ENCODE measurements at places on chromosomes 4 and X.

GRCh38 chr4:174600391-174600790 lies 78.1 kb upstream of the HPGD start:
- DNase-seq = no peak

DNA sequence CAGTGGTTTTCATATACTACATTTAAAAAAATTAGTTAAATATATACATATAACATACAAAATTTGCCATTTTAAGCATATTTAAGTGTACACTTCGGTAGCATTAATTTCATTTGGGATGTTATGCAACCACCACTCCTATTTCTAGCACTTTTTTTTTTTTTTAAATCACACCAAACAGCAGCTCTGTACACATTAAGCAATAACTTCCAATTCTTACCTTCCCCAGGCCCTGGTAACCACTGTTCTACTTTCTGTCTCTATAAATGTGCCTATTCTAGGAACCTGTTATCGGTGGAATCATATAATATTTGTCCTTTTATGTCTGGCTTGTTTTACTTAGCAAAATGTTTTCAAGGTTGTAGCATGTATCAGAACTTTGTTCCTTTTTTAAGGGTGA lies 39.1 kb downstream of the TMEM164 start:
- DNase-seq = no peak

- no peak for DNase-seq
Measured at GRCh38 chr4:189548484-189549125, 392.1 kb upstream of the FRG1 start.

DNA sequence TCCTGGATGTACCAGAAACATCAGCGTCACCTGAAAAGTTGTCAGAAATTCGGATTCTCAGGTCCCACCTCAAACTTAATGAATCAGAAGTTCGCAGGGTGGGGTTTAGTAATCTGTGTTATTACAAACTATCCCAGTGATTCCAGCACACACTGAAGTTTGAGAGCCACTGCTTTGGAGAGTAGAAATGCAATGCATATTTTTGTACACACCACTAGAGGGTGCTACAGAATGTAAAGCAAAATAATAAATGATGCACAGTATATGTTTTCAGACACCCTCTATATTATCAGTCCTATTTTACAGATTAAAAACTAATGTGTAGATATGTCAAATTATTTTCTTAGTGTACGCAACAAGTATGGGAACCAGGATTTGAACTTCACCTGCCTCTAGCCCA lies 2.4 kb upstream of the MORF4L2 start:
- DNase-seq = peak; percentile 38

GRCh38 chrX:101416691-101417090 lies 8.7 kb downstream of the HNRNPH2 start:
- DNase-seq = no peak

- DNase-seq = no peak
Measured at GRCh38 chrX:39967348-39967747, 130.4 kb downstream of the BCOR start.

- no peak for DNase-seq
Measured at GRCh38 chr4:119559044-119559647, 69.5 kb downstream of the PDE5A start.

DNA sequence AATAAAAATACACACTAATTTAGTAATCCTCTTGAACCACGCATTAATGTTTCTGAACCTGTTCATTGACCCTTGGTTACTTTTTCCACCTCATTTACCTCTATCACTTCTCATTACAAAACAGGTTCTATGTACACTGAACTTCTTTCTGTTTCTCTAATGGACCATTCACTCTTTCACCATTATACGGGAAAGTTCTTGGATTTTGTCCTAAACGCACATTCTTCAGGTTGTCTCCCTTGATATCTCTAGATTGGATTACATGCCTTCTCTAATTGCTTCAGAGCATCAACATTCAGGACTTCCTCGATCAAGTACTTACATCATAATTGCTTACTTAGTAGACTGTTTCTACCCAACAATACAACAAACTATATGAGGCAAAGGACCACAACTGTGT lies 359.4 kb upstream of the FSTL5 start:
- DNase-seq = no peak

DNA sequence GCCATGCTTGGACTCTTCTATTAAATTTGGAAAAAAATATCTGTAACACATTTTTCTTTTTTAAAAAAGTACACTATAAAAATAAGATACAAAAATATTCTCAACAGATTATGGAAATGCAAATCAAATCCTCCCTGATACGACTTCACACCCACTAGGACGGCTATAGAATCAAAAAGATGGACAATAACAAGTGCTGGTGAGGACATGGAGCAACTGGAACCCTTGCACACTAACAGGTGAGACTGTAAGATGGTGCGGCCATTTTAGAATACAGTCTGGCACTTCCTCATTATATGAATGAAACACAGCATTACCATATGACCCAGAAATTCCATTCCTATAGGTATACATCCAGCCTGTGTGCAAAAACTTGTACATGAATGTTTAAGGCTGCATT lies 83.6 kb downstream of the GATB start:
- no peak for DNase-seq

GRCh38 chrX:21056622-21057021 lies 317.6 kb upstream of the CNKSR2 start:
- no peak for DNase-seq

GRCh38 chrX:39899059-39899458 lies 198.7 kb downstream of the BCOR start:
- no peak for DNase-seq

GRCh38 chr4:76687746-76688448 lies 210.0 kb downstream of the SOWAHB start:
- no peak for DNase-seq

- DNase-seq = no peak
Measured at GRCh38 chr4:111393781-111394180, 751.5 kb upstream of the FAM241A start.

- no peak for DNase-seq
Measured at GRCh38 chr4:149801416-149801815, 14.2 kb downstream of the IQCM start.

GRCh38 chrX:22699581-22700091 lies 300.1 kb upstream of the DDX53 start:
- no peak for DNase-seq

GRCh38 chr4:133270021-133270570 lies 121.0 kb downstream of the PCDH10 start:
- no peak for DNase-seq

GRCh38 chr4:96146686-96147085 lies 306.8 kb downstream of the PDHA2 start:
- DNase-seq = no peak

GRCh38 chrX:153981771-153982533 lies 9.4 kb downstream of the TMEM187 start:
- peak; percentile 68 for DNase-seq

- DNase-seq = no peak
Measured at GRCh38 chr4:133565379-133565778, 416.3 kb downstream of the PCDH10 start.

- no peak for DNase-seq
Measured at GRCh38 chr4:80188801-80189458, 8.4 kb upstream of the PRDM8 start.

- no peak for DNase-seq
Measured at GRCh38 chr4:150875367-150875766, 139.7 kb downstream of the LRBA start.

DNA sequence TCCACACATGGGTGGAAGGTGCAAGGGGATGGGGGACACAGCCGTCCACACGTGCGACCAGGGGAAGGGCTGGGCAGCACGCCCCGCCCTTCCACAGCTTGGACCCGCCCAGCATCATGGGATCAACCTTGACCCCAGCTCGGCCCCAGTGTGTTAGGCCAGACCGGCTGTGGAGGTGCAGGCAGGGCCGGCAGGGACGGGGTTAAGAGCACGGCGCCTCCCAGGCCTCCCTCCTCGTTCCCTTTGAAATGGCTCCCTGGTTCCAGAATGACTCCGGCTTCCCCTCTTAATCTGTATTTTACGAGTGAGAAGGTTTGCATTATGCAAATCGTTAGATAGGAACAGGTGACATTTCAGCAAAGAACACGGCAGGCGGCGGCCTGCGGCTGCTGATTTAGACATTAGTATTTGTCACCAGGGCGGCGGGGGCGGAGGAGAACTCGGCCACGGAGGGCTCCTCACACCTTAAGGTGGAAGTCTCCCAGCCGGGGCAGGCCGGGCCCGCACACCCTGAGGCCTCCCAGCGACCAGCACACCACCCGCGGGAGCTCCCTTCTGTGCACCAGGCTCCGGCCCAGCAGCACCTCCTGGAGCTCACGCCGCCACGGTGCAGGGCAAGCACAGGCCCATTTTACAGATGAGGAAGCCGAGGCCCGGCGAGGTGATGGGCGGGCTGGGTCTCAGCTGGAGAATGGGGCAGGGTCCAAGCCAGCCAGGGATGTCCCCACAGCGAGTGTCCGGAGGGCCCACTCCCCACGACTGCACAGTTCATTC lies 116.1 kb downstream of the FAM53A start:
- DNase-seq = no peak

DNA sequence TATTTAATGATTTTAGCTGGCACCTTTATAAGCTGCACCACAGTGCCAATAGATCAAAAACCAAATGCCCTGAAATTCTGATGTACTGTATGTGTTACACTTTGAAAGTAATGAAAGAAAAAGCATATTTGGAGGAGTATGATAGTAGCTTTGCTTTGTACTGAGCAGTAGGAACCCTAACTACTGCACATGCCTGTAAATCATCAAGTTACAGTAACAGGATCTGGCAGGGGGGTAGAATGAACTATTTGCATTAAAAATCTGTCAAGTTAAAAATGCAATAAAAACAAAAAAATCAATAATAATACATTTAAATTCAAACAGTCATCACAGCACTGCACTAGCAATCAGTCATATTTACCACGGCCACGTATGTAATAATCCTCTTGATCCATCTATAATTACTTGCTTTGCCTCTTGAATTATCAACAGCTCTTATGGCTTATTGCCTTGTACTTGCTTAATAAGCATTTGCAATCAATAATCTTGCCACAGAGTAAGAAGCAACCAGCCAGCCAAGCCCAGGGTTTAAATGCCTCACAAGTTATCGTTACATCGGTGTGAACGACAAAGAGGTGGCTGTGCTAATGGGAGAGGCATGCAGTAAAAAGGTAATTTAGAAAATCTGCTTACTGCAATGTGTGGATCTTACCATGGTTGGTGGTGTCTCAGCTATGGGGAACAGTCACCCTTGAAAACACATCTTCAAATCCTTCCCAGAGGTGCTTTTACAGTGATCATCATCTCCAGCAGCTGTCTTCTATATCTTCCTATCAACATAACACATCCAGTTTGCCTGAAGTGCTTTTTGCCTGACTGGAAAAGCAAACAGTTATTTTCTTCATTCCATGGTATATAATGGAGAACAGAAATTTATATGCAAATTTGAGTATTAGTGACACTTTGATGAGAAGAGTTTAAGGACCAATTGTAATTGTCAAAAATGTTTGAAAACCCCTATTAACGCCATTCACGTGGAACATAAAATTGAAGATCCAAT lies 1812.1 kb upstream of the ADGRL3 start:
- no peak for DNase-seq

- no peak for DNase-seq
Measured at GRCh38 chr4:173531086-173531965, 1.3 kb upstream of the HAND2 start.

- DNase-seq = no peak
Measured at GRCh38 chr4:61336916-61337315, 136.8 kb downstream of the ADGRL3 start.

- DNase-seq = no peak
Measured at GRCh38 chr4:25069014-25069413, 38.3 kb upstream of the LGI2 start.

GRCh38 chr4:7557456-7557855 lies 122.7 kb upstream of the PSAPL1 start:
- DNase-seq = no peak

DNA sequence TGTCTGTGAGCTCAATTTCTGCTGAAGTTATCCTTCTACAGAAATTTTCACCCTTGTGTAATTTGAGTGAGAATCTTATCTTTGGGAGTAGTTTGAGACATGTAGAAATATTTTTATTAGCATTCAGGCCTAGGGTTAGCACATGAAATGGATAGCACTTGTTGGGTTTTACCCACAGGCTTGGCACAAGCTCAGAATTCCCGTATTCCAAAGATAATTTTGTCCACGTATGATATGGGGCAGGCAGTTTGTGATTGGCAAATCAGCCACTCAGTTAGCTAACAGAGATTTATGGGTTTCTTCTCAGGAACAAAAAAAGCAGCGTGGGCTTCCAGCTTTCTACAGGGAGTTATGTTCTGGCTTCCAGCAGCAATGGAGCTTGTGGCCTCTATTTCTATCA lies 117.9 kb upstream of the DCAF8L1 start:
- DNase-seq = no peak

DNA sequence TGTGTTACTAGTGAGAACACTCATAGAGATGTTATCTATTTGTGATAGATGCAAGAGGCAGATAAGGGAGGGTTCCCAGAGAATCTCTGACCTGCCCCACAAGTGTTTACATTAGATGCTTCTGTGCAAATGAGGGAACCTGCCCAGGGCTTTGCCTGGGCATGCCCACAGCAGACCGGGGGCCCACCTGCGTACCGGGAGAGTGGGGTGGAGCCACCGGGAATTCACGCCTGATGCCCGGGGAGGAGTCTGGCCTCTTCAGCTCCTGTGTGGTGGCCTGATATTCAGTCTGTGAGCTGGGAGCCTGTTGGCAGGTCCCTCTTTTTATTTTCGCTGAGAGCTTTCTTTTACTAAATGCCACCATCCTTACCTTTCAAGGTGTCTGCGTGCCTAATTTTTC lies 155.7 kb downstream of the SNCA start:
- DNase-seq = no peak

DNA sequence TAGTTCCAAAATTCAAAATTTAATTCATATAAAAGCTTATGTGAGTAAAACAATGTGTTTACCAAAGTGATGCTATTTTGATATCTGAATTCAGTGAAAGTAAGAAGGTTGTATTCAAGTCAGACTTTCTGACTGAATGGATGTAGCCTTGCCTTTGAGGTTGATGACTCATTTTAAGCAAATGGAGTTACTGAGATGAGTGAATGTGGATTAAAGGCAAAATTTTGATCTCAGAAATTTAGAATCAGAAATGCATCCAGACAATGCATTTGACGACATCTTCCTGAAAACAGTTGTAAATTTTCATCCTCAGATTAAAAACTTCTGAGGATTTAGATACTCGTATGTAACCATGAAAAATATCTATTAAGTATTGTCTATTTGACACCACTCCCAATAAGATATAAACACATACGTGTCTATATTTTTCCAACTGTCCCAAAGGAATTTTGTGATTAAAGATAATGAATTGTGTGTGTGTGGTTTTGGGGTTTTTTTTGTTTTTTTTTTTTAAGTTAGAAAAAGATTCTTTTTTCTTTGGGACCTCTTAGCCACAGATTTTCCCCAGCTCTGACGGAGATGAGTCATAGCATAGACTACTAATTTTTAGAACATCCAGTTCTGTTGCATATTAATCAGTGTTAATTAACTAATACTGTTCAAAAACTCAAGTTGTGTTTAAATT lies 34.4 kb downstream of the NFKB1 start:
- DNase-seq = no peak

- no peak for DNase-seq
Measured at GRCh38 chrX:100895365-100896075, 21.4 kb upstream of the NOX1 start.
